HCT116 (cell line): ENCODE measurements at places on chromosomes 2 and 18. TPM values are rescaled to one million over a fixed set of nuclear protein-coding genes. Genes with fewer than 3 reads are reported as not detected.

Gene IL1RN
- 0.25 TPM for total RNA-seq

Gene CYTIP
- 0.64 TPM for total RNA-seq

Gene KRCC1
- total RNA-seq = 5.8 TPM

Gene ERICH2
- total RNA-seq = 2.4 TPM

Gene SPATS2L
- 87.1 TPM for total RNA-seq

Gene HTR2B
- not detected for total RNA-seq

Gene NTSR2
- not detected for total RNA-seq

Gene ADRA2B
- total RNA-seq = 0.47 TPM

Gene MAPRE3
- total RNA-seq = 12.1 TPM

Gene SCN9A
- 0.07 TPM for total RNA-seq

Gene SGPP2
- 1.6 TPM for total RNA-seq

Gene STEAP3
- 32.3 TPM for total RNA-seq

Gene COPS7B
- total RNA-seq = 52.9 TPM

Gene L3MBTL4
- not detected for total RNA-seq

Gene ERFE
- 17.3 TPM for total RNA-seq

Gene ADI1
- 27.0 TPM for total RNA-seq

Gene SYT4
- not detected for total RNA-seq

Gene DIPK1C
- not detected for total RNA-seq

Gene ANKRD62
- 0.34 TPM for total RNA-seq

Gene TTC21B
- 12.2 TPM for total RNA-seq

Gene OTX1
- 13.1 TPM for total RNA-seq

Gene LMAN2L
- 15.2 TPM for total RNA-seq

Gene LRRTM1
- not detected for total RNA-seq

Gene SLC35F6
- total RNA-seq = 34.5 TPM

Gene SPC25
- 29.8 TPM for total RNA-seq

Gene NT5C1B
- not detected for total RNA-seq

Gene LOXHD1
- not detected for total RNA-seq

Gene CCBE1
- total RNA-seq = 0.84 TPM

Gene SLC19A3
- total RNA-seq = not detected
